Panc1 (cell line): ENCODE measurements at places on chromosomes 3 and 15. TPM values are rescaled to one million over a fixed set of nuclear protein-coding genes. Genes with fewer than 3 reads are reported as not detected.

DNA sequence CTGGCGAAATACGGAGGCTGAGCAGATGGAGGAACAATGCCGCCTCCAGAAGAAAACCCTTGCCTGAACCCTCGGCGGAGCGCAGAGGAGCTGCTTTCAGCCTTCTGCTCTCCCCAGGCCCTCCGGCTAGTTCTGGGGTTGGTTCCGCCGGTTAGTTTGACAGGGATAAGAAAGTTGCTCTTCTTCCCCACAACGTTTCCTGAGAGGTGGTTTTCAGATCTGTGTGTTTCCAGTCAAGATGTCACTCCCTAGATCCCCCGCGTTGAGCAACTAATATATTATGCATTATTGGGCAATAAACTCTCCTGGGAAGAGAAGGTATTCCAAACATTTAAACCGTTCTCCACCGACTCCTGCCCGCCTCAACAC, 551 bp downstream of the NLGN1 start:
- DNase-seq = no peak

- no peak for DNase-seq
Measured at GRCh38 chr3:16359331-16359730, 94.3 kb downstream of the OXNAD1 start.

GRCh38 chr3:158679547-158680000, 7.1 kb upstream of the LXN start:
- no peak for DNase-seq

DNA sequence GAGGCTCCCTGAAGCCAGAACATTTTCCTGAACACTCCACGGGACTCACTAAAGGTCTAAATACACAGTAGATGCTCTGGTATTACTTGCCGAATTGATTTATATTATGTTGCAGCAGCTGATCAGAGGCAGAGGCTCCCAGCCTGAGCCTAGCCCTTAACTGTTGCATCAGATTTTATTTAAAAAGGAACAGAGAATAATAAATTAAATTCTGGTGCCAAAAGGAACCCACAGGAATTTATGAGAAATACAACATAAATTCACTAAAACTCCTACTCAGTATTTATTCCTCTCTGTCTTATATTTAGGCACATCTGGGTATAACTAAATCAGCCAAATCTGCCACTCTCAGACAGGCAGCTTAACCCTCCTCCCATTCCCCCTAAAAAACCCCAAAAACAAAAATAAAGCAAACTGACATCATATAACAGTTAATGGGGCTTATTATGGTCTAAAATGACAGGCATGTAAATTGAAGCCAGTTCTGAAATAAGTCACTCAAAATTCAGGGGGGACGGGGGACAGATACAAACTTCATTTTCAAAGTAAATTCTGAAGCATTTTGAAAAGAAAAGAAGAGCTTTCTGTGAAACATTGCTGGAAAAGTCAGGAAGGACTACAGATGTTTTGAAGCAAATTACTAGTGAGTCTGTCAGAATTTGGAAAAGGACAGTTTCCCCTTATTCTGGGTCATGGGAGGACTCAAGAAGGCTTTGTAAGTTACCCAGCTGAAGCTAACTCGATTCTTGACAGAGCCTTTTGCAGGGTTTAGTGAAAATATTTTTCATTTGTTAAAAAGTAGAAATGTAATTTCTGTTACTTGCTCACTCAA, 53.8 kb upstream of the CORO2B start:
- DNase-seq = no peak

DNA sequence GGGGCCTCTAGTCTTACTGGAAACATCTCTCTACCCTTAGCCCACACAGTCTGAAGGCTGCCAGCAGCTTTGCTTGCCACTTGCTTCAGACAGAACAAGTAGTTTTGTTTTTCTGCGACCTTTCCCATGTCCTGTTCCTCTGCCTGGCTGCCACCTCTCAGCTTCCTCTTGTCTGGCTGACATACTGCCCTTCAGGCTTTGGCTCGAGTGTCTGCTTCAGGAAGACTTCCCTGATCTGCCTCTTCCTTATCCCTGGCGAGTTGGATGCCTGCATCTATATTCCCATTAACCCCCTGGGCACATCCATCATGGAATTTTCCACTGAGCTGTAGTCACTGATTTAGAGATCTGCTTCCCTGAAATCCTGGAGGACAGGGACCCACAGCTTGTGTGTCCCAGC, 25.1 kb upstream of the CPNE9 start:
- no peak for DNase-seq

DNA sequence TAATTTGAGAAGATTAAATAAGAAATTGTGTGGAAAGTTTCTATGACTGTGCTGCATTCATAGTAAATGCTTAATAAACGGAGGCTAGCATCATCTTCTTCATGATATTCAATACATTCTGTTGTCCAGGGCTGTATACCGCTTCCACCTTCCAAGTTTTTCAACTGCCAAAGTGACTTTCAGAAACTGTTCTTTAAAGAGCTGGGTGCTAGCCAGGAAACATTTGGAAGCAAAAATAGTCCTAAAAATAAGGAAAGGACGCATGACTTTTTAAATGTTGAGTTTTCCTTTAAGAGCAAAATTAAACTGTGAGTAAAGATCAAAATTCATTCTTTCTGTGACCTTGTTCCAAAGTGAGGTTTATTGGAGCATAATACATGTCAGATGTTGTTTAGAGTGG, 9.4 kb upstream of the ERC2 start:
- DNase-seq = no peak

GRCh38 chr3:145936971-145937370, 224.0 kb downstream of the PLOD2 start:
- no peak for DNase-seq

- DNase-seq = no peak
Measured at GRCh38 chr3:28207000-28207733, 34.3 kb upstream of the CMC1 start.

- DNase-seq = no peak
Measured at GRCh38 chr15:79505956-79506355, 73.8 kb downstream of the MINAR1 start.

GRCh38 chr3:186305286-186305685, 56.7 kb downstream of the DGKG start:
- DNase-seq = no peak

GRCh38 chr3:151440940-151441339, 19.9 kb downstream of the IGSF10 start:
- no peak for DNase-seq

DNA sequence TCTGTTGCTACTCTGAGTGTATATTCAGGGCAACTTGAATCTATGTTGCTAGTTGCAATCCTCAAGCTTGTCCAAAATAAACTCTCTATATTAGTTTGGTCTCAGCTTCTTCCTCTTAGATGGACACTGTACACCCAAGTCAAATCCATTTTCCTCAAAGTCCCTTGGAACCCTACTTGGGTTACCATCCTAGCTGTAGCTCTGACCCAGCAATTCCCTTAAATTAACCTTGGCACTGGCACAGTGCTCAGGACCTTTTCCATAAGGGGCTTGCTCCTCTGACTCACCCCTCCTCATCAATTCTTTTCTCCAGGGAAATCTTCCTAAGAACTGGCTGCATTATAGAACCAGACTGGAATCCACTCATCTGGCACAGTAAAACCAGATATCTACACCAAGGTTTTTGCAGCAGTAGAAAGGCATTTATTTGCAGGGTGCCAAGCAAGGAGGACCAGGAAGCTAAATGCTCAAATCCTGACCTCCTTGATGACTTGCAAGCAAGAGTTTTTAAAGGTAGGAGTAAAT, 44.9 kb upstream of the B3GALNT1 start:
- DNase-seq = no peak

GRCh38 chr3:46380471-46381221, 9.9 kb downstream of the CCR5 start:
- DNase-seq = no peak

- DNase-seq = no peak
Measured at GRCh38 chr15:87764461-87765240, 491.9 kb downstream of the NTRK3 start.

PROS1 gene
- 16.8 TPM for total RNA-seq

GOLGA6L9 gene
- total RNA-seq = 5.8 TPM

PYGO1 gene
- 2.4 TPM for total RNA-seq

CSPG4 gene
- 17.5 TPM for total RNA-seq

MME gene
- total RNA-seq = 1.6 TPM

TMOD2 gene
- 1.7 TPM for total RNA-seq

NOX5 gene
- total RNA-seq = 0.26 TPM

FAM43A gene
- total RNA-seq = 51.4 TPM

FMN1 gene
- total RNA-seq = 3.9 TPM
